ENCODE measurements at places on chromosomes 5 and 9.

- no peak for DNase-seq
Measured at GRCh38 chr9:113504725-113505590, 41.4 kb downstream of the RGS3 start.

GRCh38 chr5:142644127-142644526 is 41.8 kb downstream of the FGF1 start:
- no peak for DNase-seq

DNA sequence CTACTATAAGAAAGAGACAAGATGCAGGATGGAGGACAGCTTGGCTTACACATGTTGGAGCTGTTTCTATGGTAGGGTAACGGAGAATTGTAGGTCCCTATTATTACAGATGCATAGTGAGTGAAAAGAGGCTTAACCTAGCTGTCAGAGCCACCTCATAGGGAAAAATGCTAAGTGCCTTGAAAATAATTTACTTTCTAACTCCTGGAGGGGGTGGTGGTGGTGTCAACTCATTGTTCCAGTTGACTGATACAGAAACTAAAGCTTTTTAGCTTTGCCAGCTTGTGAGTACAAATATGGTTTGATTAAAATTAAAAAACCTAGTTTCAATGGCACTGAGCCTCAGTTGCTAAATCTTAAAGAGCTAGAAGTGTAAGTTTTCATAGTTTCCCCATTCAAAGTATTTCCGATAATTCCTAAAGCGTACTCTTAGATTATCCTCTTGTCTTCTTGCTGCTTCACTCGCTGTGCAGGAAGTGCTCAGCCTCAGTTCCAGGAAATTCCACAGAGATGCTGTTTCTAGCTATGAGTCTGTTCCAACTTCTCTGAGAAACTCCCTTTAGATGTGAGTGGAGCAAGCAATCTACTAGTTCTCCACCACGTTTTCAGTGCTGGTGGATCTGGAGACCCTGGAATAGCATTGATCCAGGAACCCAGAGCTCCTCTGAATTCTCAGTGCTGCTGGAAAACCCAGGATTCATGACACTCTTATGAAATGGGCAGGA is 265.2 kb downstream of the DMAC1 start:
- DNase-seq = no peak

DNA sequence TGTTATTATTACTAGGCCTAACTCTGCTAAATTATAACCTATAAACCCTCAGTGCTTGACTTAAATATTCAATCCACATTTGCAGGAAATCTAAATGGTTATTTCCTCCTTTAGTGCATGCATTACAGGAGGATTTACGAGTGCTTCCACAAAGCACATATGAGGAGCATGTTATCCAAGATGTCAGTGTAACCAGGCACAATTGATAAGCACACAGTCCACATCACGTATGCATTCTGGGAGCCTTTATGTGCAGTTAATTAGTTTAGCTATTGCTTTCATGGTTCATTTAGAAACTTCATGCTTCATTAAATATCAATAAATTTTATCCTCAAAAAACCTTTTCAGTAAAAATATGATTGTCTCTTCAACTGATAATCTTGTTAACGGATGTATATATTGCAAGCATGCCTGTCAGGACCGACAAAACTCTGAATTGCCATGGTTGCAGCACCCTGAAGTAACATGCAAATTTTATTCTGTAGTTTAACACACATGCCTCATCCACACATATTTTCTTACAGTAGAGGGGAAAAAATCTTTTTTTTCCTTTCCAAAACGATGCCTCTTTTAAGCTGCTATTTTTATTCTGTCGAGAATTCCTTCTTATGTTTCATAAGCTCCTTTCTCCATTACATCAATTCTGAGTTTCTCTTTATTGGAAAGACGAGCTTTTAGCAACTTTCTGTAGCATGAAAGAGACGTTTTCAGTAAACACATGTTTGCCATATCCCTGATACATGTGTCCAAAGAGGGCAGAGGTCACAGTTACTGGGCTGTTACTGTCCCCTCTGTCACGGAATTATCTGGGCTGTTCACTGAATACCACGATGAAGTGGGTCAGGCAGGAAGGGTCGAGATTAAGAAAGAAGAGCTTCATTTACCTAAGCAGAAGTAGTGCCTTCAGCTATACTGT is 142.0 kb downstream of the GLIS3 start:
- no peak for DNase-seq

GRCh38 chr5:102866237-102866600 is 111.1 kb downstream of the PAM start:
- no peak for DNase-seq

GRCh38 chr9:77679088-77679487 is 31.0 kb upstream of the GNA14 start:
- no peak for DNase-seq

DNA sequence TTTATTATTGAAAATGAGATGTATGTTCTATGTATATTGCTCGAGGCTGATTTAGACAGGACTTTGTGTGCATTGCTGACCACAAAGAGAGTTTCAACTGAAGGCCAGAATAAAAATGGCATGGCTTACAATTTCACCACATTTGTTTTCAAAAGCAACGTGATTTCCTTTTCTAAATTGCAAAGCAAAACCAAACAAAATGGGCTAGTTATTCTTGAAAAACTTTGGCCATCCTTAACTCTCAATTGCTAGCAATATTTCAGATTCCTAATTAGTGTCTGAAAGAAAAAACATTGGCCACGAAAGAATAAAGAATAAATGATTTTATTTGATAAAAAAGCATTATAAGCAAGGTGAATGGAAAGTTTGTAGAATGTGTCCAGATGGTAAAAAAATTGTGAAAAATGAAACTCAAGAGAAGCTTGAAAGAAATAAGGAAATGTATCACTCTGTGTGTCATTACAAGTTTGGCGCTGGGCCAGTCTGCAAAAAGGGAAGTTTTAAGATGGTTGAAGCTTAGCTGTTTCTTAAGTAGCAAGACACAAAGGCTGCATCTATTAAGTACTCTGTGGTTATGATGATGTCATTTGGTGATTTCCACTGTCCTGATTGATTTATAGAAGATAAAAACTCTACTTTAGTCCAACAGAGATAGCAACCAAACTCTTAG is 89.2 kb upstream of the PRLR start:
- peak; percentile 23 for DNase-seq

DNA sequence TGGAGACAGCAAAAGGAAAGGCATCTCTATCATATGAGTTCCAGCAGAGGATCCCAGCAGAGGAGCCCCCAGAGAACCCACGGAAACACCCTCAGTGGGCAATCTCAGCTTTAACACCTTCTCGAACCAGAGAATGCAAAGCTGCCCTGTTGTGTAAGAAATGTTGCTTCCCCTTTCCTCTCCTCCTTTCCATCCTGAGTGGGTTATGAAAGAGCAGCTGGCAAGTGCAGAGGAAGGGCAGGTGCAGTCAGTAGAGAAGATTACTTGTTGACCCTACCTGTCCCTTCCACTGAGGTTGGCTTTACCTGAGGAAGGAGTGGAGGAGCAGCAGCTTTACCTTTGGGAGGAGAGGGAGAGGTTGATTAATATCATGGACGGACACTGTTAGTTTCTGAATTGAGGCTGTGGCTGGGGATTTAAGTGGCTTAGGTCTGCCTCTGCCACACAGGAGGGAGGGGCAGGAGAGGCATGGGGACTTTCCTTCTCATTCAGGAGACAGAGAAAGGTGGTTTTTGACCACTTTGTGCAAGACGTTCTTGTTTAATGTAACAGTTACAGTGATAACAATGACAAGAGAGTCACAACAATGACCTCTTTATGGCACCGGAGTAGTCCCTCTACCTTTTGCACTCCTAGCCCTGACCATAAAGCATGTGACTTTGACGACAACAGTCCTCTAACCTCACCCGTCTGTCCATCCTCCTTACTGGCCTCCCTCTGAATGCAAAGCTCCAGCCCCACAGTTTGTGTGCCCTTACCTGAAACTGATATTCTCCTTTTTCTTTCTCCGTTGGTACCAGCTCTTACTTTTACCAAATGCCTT is 254.8 kb downstream of the NSG2 start:
- no peak for DNase-seq

- no peak for DNase-seq
Measured at GRCh38 chr5:65483546-65484346, 2.0 kb upstream of the ADAMTS6 start.

All from BJ (cell line).